ENCODE measurements at places on chromosomes 5 and 9. TPM values are rescaled to one million over a fixed set of nuclear protein-coding genes. Genes with fewer than 3 reads are reported as not detected.

The IFNK gene
- not detected for total RNA-seq

- DNase-seq = no peak
Measured at GRCh38 chr9:77305622-77306400, 128.5 kb downstream of the VPS13A start.

DNA sequence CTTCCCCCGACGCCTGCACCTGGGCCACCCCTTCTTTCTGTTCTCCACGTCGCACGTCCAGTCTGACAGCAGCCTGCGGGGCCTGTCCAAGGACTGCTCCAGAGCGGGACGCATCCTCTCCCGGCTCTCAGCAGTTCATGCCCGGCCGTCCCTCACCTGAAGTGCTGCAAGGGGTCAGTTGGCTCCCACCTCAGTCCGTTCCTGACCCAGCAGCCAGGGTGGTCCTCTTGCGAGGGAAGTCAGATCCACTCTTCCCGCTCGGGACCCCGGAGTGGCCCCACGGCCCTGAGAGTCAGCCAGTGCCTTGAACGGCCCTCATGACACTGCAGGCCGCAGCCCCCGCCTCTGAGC is 249.7 kb upstream of the IRX4 start:
- no peak for DNase-seq

DNA sequence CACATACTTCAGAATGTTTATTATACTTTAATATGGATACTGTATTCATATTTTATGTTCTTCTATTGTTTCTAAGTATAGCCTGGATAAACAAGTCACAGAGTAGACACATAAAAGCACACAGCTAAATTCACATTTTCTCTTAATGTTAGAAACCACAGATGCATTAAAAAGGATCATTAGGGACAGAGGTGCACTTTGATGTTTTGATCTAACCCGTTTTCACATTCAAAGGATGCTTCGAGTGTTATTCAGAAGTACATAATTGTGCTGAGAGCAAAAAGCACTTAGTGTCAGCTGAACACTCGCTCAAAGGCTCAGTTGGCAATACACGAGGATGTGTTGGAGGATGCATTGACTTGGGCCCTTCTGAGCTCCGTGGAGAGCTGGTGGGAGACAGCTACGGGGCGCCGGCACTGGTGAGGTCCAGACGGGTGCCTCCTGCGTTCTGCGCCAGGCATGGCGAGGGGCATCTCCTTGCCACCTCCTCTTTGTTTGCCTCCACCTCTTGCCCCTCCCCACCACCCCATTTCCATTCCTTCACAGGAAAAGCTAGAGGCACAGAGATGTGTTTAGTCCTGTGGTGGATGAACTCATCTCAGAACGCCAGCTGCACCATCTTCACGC is 35.5 kb downstream of the MED10 start:
- no peak for DNase-seq

DNA sequence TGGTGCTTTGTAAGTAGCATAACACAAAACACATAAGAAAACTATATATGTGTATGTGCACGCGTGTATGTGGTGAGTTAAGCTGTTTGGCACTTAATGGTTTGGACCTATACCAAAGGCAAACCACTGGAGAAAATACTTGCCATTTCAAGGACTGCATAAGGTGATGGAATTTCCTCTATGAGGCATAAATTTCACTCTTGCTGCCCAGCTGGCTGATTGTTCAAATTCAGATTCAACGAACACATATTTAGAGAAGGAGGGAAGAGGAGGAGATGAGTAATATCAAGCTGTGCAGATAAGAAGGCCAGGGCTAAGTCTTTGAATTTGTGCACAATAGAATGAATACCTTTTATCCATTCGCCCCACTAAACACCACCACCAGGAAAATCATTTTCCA is 470.6 kb upstream of the MPDZ start:
- no peak for DNase-seq

DNA sequence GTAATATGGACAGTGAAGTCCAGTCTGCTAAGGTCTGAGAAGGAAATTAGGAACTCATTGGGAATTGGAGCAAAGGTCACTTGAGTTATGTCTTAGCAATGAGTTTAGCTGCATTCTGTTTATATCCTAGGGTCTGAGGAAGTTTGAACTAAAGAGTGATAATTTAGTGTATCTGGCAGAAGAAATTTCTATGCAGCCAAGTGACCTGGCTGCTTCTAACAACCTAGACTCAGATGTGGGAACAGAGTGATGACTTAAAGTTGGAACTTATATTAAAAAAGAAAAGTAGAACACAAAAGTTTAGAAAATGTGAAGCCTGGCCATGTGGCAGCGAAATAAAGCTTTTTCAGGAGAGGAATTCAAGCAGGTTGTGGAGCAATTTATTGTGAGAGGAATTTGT is 106.2 kb downstream of the PRDM9 start:
- no peak for DNase-seq

- DNase-seq = no peak
Measured at GRCh38 chr5:167217097-167217743, 1074.2 kb upstream of the WWC1 start.
